Amygdala (tissue), 56 donors: ENCODE measurements at places on chromosomes 1 and 21.
A peak's percentile ranks its signal among the peaks of the same experiment; 100 is the strongest.

DNA sequence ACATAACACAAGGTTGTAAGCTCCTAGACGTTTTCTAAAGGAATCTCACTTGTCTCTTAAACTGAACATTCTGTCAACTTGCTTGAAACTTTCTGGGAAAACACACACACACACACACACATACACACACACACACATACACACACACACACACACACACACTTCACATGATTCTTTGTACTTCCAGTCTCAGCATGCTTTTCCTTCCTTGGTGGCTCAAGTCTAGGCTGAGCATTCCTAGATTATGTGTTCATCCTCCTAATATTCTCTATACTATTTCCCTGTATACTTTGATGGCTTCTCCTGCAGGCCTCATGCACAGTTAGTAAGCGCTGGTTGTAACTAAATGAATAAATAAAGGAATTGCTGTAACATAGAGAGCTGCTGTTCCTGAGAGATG, 372.1 kb downstream of the PTPRC start:
- no peak for DNase-seq

- DNase-seq = no peak
Observed at GRCh38 chr1:227666286-227666685, 68.8 kb downstream of the JMJD4 start.

DNA sequence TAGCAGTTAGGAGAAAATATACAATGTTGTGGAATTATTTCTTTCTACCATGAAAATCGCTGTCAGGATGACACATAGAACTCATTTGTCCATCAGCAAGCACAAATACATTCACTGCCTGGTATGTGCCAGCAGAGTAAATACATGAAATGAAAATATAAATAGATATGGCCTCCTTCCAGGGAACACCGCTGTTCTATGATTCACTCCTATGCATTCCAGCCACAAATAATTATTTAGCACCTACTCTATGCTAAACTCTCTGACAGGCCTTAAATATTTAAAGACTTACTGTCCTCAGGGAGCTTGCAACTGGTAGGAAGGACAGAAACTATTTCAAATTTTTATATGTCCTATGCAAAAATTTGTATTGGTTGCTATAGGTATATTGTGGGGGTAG, 975.0 kb upstream of the NCAM2 start:
- DNase-seq = no peak

- DNase-seq = no peak
Observed at GRCh38 chr1:67580691-67581403, 104.2 kb upstream of the GADD45A start.

DNA sequence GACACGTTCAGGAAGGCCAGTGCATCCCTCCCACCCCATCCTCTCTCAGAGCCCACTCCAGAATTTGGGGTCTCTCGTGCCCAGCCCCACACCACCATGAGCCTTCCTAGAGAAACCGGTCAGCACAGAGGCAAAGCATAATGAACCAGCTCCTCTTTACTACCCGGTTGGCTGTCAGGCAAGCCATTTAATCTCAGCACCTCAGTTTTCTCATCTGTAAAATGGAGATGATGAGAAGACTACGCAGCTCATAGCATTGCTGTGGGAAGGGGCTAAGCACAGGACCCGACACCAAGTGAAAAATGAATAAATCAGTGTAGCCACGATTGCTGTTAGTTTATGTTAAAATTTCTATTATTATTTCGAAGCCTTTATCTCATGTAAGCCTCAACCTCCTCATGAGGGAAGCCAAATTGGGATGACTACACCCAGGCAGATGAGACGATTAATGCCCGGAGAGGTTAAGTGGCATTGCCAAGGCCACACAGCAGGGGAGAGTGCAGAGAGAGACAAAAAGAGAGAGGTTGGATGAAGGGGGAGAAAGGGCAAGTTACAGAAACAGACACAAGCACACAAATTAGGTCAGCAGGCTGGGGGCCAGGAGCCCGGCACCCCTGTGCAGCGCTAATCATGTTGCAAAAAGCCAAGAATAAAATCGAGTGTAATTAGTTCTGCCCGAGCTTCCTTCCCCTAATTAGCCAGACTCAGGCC, 25.7 kb downstream of the SDC3 start:
- DNase-seq = peak; percentile 51

- DNase-seq = peak; percentile 63
Observed at GRCh38 chr1:59947047-59947938, 20.7 kb upstream of the CYP2J2 start.

DNA sequence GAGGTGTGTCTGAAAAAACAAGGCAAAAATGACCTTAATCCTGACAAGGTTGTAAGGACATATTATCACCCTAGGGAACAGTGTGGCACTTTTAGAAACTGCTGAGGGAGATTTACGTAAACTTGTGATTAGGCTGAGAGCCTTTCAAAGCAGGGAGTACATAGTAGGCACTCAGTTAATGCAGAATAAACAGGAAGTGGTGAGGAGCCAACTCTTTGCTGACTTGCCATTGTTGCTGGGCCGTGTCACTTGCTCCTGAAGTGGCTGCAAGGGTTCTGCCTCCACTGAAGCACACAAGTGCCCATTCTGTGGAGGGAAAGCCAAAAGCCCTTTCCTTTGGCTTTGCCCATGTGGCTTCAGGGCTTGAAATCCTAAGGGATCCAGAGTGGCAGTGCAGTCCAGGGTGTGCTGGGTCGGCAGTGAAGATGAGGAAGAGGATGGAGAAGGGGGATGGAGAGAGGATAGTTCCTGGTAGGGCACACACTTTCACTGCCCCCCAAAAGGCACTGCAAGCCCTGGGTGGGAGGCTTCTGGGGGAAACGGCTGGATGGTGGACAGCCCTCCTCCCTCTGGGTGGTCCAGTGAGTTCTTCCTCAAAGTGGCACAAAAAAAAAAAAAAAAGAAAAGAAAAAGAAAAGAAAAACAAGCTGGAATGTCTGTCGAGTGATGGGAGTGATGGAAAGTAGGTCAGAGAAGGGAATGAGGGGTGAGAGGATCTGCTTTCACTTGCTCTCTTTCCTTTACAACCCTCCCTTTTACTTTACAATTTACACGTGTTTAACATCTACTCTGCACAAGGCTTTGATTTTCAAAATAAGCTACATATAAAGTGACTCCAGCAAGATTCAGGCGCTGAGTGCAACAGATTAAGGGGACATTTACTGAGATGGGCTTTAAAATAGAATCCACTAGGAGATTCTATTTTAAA, 13.7 kb upstream of the RHEX start:
- no peak for DNase-seq

- DNase-seq = no peak
Observed at GRCh38 chr1:66751160-66751559, 1.1 kb upstream of the DYNLT5 start.

GRCh38 chr21:23138797-23139196, 2140.6 kb downstream of the NCAM2 start:
- DNase-seq = no peak

- peak; percentile 49 for DNase-seq
Observed at GRCh38 chr1:150976879-150977694, 2.5 kb upstream of the CERS2 start.

DNA sequence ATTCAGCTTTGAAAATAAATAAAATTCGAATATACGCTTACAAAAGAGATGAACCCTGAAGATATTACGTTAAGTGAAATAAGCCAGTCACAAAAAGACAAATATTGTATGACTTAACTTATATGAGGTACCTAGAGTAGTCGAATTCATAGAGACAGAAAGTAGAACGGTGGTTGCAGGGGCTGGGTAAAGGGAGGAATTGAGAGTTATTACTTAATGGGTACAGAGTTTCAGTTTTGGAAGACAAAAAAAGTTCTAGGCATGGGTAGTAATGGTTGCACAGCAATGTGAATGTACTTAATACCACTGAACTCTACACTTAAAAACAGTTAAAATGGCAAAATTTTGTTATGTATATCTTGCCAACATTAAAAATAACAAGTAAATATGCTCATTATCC, 48.6 kb upstream of the ZNHIT6 start:
- DNase-seq = no peak

DNA sequence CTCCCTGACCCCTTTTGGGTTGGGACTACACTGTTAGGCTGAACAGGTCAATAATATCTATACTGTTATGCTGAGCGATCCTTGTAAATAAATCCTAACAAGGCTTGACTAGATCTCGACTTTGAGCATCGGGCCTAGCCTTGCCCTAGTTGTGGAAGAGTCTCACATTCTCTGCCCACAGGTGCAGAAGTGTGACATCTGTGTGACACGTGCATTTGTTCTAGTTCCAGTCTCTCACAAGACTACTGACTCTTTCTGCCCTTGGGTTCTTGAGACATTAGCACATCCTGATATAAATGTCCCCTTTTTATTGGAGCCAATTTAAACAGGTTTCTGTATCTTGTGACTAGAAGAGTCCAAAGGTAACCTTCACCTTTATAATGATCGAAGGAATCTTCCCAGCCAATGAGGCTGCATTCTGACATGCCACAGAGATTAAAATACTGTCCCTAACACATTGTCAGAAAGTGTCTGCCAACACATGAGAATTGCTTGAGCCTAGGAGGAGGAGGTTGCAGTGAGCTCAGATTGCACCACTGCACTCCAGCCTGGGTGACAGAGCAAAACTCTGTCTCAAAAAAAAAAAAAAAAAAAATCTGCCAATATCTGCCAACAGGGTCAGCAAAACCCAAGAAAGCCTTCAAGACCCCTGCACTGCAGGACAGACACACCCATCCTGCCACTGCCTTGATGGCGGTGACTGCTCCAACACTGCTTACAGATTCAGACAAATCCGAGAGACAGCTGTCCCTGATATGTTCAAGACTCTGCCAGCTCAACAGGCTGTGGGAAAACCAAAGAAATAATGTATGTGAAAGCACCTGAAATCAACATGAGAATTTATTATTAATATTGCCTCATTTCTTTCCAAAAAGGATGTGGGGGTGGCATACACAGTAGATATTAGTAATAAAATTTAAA, 56.5 kb upstream of the PSEN2 start:
- no peak for DNase-seq

DNA sequence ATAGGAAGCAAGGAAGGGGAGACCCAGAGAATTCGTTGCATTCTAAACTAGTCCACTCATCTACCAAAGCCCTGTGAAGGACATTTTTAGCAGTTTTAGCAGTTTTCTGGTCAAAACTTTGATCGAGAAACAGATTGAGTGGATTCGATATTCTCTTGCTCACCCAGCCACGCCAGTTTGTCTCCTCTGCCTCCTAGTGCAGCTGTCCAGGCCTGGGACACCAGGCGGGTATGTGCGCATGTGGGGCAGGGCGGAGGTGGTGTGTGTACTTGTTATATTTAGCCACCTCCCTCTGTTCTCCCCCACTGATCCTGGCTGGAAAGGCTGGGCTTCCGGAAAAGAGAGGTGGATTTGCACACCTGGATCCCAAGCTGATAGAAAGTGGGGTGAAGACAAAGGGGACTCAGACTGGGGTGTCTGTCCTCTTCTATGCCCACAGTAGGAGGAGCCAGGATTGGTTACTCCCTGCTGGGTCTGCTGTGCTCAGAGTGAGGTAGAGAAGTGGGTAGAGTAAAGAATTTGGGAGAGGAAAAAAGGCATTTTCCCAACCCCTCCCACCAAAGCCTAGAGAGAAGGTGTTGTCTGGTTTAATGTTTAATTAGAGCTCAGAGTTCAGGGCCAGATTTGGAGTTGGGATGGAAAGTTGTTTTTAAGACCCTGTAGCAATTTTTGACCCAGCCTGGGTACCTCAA, 3.8 kb downstream of the LMNA start:
- no peak for DNase-seq

DNA sequence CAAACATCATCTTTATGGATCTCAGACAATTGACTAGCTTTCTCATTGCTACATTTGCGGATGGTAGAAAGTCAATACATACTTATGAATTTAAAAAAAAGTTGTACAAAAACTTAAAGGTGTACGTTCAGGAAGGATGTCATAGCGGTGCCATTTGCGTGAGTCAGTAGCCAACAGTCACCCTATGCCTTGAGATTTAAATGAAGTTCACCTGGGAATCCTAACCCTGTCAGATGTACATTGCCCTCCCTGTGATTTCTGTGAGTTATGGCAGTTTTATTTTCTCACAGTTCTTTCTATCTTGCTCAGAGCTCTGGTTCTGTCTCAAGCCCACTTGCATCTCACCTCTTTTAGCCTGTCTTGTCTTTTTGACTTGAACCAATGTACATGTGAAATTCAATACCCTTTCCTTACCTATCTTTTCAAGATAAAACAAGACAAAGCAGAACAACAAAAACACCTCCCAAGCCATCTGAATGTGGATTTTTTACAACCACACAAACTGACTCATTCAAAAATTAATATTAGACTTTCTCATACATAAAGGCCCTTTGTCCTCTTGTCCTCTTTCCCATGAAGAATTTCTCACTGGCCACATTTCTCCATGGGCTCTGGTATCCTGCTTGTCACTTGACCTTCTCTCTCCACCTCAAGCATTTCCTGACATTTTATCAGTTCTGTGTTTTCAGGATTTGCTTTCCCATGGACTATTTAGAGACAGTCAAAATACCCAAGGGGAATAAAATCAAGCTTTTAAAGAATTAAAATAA, 25.3 kb upstream of the ZNF697 start:
- DNase-seq = no peak

DNA sequence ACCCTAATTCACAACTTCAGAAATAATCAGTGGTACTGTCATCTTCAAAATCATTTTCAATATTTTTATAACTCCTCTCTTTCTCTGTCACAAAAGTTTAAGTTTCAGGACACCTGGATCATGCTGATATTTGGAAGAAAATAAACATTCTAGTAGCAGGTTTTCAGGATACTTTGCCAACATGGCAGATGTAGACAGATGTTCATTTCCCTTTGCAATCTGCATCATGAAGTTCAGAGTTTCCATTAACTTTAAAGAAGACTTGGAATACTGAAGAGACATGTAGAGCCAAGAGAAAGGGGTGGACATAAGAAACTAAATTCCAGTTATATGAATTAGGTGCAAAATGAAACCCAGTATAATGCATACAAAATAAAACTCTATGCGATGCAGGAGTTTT, 218.1 kb downstream of the USH2A start:
- DNase-seq = no peak

- DNase-seq = no peak
Observed at GRCh38 chr1:21845646-21846641, 33.9 kb downstream of the LDLRAD2 start.
